ENCODE measurements at places on chromosomes 4 and X. TPM values are rescaled to one million over a fixed set of nuclear protein-coding genes. Genes with fewer than 3 reads are reported as not detected.

The ETNPPL gene
- not detected for polyA plus RNA-seq

The SH3BP2 gene
- 42.2 TPM for polyA plus RNA-seq

The ZFP92 gene
- polyA plus RNA-seq, result 0.36 TPM

The ZFYVE28 gene
- polyA plus RNA-seq, result 4.4 TPM

The RPA4 gene
- 0.09 TPM for polyA plus RNA-seq

The ADAM29 gene
- not detected for polyA plus RNA-seq

The COMMD8 gene
- polyA plus RNA-seq, result 19.2 TPM

The APEX2 gene
- 23.0 TPM for polyA plus RNA-seq

The GPRASP3 gene
- polyA plus RNA-seq, result 1.9 TPM

The CCKAR gene
- polyA plus RNA-seq, result 0.17 TPM

The MAGEA2 gene
- polyA plus RNA-seq, result not detected

The MAGEB17 gene
- polyA plus RNA-seq, result not detected

The ARMCX2 gene
- polyA plus RNA-seq, result 54.5 TPM

The VCX3B gene
- polyA plus RNA-seq, result not detected

The GCNA gene
- 2.4 TPM for polyA plus RNA-seq

The RRH gene
- 0.05 TPM for polyA plus RNA-seq

The ARL13A gene
- polyA plus RNA-seq, result not detected

The EDNRA gene
- polyA plus RNA-seq, result 7.6 TPM

The BMPR1B gene
- 0.16 TPM for polyA plus RNA-seq

The MTNR1A gene
- polyA plus RNA-seq, result not detected

The TLL1 gene
- polyA plus RNA-seq, result 0.33 TPM

The MAGEE1 gene
- 0.26 TPM for polyA plus RNA-seq

The UCHL1 gene
- polyA plus RNA-seq, result 1,295 TPM

The TLR6 gene
- polyA plus RNA-seq, result 0.27 TPM

The CD40LG gene
- not detected for polyA plus RNA-seq

The AFF2 gene
- not detected for polyA plus RNA-seq

The NLGN4X gene
- 0.48 TPM for polyA plus RNA-seq
